ENCODE measurements at places on chromosomes 2 and 18.
A peak's percentile ranks its signal among the peaks of the same experiment; 100 is the strongest.

DNA sequence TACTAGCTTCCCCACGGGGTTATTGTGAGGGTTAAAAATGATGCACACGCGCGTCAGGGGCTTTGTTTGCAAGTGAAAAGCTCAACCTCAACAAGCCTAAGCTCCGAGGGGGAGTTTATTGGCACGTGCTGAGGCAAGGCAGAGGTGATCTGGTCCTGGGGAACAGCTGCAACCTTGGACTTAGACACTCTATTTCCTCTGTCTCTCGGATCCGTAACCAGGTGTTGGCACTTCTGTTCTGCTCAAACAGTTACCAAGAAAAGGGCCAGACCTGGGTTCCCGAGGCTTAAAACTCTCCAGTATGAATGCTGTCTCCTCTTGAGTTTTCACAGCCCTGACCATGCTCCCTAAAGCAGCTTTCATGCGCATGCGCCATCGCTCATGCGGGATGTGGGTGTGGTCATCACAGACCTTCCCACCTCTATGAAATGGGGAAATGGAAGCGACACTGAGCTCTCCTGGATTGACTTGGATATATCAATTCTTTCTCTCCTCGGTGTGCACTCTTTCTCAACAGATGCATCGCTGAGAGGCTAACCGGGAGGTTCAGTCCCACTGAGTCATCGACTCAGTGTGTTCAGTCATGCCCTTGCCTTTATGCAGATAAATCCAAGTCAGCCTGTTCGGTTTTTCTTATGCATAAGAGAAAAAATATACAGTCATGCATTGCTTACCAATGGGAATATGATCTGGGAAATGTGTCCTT lies 19.9 kb upstream of the RAB31 start:
- DNase-seq: peak; percentile 42

GRCh38 chr2:7119132-7119835 lies 202.1 kb downstream of the RNF144A start:
- DNase-seq: peak; percentile 74

GRCh38 chr18:8841781-8842485 lies 136.6 kb downstream of the MTCL1 start:
- no peak for DNase-seq

DNA sequence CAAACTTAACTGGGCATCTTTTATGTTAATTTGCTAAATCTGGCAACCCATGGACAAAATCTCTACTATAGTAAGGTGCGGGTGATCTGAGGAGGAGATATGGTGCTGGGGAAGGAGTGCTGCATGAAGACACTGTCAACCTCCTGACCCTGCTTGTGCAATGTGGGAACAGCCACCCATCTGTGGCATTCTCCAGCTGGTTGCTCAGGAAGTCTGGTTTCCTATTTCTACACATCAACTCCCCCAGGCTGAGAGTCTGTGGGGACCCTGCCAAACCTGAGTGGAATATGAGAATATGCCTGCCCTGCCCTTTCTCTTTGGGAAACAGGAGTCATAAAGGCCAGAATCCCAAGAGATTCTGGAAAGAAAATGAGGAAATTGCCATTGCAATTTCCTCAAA lies 60.1 kb upstream of the PAX3 start:
- DNase-seq: no peak

- DNase-seq: peak; percentile 43
Measured at GRCh38 chr18:62751341-62751821, 36.0 kb downstream of the PHLPP1 start.

- DNase-seq: no peak
Measured at GRCh38 chr2:235876099-235876679, 292.0 kb downstream of the GBX2 start.

DNA sequence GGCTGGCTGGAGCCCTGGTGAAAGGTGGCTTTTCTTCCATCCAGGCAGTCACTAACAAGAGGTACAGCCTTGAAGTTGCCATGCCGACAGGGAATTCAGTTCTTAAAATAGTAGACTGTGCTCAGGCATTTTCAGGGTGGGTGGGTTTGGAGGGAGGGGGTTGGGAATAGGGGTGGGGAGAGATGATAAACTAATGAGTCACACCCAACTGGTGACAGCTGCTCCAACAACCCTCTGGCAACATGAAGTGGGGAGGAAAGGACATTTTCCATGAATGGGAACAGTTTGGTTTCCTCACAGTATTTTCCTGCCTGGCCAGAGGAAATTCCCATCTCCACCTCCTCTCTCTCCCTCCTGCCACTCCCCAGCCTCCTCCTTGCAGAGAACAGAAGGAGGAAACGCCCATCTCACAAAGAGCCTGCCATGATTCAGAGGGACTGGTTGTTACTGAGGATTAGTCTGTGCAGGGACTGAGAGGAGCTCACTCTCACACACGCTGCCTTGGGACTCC lies 113.0 kb upstream of the SLC1A4 start:
- DNase-seq: peak; percentile 94
